Cortex of kidney (tissue), 1 donor: ENCODE measurements at places on chromosomes 7 and 10.

DNA sequence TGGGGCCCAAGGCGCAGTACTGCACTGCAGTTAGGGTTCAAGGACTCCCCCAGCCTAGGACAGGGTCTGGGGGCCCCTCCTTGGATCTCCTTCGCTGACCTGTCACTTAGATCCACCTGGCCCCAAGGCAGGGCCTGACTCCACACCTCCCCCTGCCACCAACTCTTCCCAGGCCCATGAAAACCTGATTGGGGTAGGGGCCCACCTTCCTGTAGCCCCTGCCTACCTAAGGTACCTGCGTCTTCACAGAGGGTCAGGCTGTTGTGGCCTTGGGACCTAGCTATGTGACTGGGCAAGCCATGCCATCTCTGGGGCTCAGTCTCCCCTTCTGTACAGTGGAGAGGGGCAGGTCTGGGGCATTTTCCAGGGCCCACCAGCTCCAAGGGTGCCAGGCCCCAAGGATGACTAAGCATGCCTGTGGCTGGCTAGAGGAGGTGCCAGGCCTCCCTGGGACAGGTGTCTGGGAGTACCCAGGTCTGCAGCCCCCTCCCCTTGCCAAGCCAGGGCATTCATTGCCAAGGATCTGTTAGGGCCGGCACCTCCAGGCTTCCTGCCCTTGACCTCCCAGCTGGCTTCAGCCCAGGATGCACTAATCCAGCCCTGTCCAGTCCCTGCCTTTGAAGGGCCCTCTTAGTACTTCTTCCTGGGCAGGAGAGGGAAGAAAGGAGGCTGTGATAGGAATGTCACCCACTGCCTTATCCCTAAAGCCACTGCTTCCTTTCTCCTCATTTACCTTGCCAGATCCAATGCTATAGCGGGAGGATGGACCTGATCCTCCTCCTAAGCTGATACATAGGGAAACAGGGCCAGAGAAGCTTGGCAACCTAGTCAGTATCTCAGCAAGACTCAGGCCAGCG lies 1.3 kb downstream of the LIMK1 start:
- DNase-seq = no peak

DNA sequence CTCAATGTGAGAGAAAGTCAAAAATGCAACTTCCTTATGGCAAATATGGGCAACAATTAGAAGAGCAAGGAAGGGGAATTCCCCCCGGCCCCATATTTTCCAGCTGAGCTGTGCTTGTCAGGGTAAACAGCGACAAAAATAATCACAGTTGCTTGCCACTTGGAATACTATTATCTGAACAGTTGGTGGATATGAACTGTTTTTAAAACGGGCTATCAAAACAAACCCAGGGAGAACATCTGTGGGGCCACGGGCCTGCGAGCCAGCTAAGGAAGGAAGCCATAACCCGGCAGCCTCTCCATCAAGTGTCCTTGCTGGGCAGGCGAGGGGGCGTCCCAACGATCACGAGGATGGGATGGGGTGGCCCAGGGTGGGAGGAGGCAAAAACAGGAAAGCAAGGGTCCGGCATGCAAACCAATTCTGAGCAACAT lies 228.4 kb downstream of the ARHGAP12 start:
- no peak for DNase-seq

GRCh38 chr7:129376076-129376777 lies 58.0 kb upstream of the STRIP2 start:
- DNase-seq = no peak

DNA sequence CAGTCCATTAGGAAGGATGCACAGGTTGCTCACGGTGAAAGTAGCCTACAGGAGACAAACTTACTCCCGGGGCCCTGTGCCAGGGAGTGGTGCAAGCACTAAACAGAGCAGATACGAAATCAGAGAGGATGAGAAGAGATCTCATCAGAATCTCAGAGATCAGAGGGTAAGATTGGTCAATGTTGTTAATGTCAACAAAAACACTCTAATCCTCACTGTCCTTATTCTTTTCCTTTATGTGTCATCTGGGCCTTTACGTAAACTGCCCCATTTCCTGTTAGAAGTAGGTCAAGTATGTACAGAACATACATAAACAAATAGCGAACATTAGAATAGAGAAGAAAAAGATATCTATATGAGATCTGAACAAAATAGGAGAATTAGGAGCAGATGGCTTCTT lies 163.1 kb downstream of the PPP1R17 start:
- no peak for DNase-seq

GRCh38 chr10:43882711-43883110 lies 234.0 kb upstream of the ZNF32 start:
- DNase-seq = no peak

DNA sequence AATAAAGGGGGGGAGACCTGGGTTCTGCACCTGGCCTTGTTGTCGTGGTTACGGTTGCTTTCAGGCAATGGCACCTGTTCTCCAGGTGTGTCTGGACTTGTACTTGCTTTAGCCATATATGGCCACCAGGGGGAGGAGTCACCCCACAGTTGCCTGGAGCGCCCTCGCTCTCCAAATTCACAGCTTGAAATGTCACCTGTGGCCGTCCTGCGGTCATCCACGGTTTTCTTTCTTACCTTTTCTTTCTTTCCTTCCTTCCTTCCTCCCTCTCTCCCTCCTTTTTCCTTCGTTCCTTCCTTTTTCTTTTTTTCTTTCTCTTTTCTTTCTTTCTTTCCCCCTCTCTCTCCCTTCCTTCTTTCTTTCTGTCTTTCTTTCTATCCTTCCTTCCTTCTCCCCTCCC lies 157.2 kb upstream of the ZNF92 start:
- DNase-seq = no peak

DNA sequence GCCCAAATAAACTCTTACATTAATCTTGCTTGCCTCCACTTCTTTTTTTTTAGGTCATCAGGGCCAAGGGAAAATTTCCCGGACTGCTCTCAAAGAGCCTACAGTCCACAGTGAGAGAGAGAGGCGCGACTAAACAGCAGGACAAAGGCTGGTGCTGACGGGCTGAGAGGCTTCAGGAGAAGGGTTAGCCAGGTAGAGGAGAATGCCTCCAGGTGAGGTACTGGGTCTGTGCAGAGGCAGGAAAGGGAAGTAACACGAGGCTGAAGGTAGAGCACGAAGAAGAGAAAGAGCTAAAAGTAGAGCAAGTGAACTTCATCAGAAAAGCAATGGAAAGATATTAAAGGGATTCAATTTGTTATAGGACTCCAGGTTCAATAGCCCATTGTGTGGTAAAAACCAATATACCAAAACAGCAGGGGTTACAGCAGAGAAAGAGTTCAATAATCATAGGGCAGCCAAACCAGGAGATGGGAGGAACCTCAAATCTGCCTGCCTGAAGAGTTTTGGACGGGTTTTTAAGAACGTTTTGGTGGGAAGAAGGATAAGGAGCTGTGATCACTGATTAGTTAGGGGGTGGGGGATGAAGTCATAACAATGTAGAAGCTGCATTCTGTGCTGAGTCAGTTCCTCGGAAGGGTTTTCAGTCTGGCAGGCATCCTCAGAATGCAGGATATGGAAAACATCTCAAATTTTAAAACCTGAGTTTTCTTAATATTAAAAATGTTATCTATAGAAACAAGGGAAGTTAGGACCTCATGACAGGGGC lies 171.5 kb downstream of the AKR1D1 start:
- no peak for DNase-seq

DNA sequence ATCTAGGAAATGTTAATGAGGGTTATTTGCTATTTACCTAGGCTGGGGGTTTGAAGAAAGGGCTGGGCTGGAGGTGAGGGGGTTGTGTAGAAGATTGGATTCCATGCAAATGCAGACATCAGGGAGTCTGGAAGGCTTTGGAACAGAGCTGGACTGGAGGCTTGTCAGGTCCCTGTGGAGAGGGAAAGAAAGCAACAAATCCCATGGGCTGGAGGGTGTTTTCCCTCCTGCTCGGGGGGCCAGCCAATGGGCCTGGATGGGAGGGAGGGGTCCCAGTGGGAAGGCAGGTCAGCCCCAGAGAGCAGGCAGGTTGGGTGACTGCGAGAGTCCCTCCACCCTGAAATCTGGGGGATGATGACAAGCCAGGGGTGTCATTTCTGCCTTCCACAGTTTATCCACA lies 431.8 kb downstream of the RPS24 start:
- no peak for DNase-seq

DNA sequence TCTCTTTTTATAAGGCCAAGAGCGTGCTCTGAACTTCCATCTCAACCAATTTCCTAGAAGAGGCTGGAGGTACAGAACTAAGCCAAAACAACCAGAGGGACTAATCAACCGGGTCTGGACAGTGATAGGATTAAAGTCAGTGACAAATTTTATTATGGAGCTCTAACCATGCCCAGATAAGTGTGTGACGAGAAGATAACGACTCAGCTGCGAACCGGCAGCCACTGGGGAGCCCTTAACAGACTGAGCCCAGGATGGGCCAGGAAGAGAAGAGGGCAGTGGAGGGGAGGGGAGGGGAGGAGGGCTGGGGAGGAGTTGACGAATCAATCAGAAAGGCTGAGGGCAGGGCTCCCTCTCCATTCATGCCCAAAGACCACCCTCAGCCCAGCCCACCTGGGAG lies 119.9 kb downstream of the PLXNA4 start:
- no peak for DNase-seq

DNA sequence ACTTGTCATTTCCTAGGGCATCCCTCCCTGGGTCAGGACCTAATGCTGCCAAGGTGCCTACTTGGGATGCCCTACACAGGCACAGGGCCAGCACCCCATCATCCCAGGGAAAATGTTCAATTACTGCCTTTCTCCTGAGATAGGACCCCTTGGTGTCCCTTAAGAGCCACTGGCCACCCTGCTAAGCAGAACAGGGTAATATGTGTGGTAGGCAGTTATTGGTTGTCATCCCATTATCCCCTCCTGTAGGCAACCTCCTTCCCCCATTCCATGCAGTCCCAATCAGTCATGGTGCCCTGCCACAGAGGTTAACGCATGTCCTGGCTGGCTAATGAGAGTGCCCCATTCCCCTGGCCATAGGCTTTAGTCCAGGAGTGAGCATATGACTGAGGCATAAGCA lies 53.2 kb downstream of the PRLHR start:
- no peak for DNase-seq

DNA sequence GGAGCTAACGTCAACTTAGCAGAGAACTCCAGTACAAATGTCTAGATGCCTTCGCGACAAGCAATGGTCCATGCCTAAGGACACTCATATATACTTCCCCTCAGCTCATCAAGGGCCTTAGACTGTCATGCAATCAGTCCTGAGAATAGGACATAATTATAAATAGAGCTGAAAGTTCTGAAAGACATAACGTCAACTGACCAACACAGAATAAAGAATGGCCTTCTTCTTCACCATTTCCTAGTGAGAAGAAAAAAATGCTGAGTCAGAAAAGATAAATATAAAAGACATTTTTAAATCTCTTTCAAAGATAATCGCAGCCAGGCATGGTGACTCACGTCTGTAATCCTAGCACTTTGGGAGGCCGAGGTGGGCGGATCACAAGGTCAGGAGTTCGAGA lies 83.2 kb downstream of the ARMH3 start:
- DNase-seq = no peak

- DNase-seq = no peak
These were observed 810.2 kb downstream of the CNTNAP2 start for GRCh38 chr7:146926841-146927240.

DNA sequence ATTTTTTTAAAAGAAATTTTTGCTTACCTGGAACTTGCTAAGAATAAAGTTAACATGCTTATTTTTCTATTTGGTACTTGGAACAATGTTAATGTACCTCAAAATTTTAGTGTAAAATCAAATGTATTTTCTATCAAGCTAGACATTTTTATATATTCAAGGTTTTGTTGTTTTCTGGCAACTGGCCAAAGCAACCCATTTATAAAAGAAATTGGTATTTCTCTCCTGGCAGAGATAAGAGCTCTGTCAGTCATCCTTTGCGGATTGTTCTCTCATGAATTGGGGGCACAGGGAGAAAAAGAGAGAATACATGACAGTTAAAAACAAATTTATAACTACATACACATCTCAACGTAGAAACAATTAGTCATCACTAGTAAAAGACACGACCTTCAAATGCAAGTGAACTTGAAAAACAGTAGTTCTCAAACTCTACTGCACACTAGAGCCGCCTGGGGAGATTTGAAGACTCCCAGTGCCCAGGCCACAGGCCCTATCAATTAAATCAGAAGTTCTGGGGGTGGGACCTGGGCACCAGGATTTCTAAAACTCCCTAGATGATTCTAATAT lies 152.4 kb upstream of the LAMB4 start:
- no peak for DNase-seq

DNA sequence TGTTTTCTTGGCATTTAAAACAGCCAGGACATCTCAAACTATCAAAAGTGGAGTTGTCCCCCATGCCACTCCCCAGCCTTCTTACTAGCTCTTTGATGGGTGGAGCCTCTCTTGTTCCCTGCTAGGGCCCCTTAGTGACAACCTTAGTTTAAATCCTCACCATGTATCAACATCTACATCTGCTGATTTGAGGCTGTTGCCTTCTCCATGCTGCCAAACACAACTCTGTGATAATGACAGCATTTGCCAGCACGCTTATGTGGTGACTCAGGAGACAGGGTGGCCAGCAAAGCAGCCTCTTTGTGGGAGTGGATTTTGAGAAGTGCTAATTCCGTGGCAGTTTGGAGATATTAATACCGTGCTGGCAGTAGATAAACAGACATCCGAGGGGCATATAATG lies 145.4 kb downstream of the LRRC4 start:
- DNase-seq = no peak

DNA sequence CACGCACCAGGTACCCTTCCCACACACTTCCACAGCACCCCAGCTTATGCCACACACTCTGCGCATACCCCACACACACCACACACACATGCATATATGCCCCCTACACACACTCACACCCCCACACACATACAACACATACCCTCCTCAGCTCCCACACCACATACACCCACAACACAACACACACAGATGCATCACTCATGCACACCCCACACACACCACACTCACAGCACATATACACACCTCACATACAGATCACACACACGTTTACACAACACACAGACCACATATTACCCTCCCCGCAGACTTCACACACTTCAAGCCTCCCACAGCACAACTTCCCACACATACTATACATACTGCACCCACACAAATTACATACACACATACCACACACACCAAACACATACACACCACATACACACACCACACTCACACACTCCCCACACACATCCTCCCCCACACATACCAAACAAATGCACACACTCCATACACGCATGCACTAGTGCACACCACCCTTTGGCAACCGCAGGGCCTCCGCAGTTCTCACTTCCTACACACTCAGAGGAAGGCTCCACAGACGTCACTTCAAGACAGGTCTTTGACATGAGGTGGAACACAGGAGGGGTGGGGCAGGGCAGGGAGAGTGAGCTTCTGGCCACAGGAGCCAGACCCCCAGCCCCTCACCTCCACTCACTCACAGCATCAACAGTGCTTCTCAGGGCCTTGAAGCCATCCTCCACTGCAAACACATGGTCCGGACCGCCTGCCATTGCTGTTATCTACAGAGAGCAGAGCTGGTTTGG lies 18.5 kb upstream of the ANTXRL start:
- DNase-seq = no peak

- DNase-seq = no peak
These were observed 31.6 kb upstream of the PBLD start for GRCh38 chr10:68364101-68364886.

GRCh38 chr10:44348496-44348895 lies 36.4 kb downstream of the CXCL12 start:
- DNase-seq = no peak

GRCh38 chr10:103540722-103541121 lies 47.2 kb downstream of the NEURL1 start:
- DNase-seq = no peak

GRCh38 chr10:119769886-119770285 lies 44.0 kb downstream of the INPP5F start:
- DNase-seq = no peak
